ENCODE measurements at places on chromosomes 5 and 9.
A peak's percentile ranks its signal among the peaks of the same experiment; 100 is the strongest.

GRCh38 chr9:89596937-89597555, 7.8 kb upstream of the GADD45G start:
- no peak for DNase-seq

GRCh38 chr9:78298046-78298765, 1.3 kb downstream of the PSAT1 start:
- peak; percentile 57 for DNase-seq

- peak; percentile 47 for DNase-seq
Observed at GRCh38 chr9:136671254-136671614, 8.5 kb downstream of the EGFL7 start.

GRCh38 chr9:17824191-17824590, 245.3 kb downstream of the SH3GL2 start:
- no peak for DNase-seq

DNA sequence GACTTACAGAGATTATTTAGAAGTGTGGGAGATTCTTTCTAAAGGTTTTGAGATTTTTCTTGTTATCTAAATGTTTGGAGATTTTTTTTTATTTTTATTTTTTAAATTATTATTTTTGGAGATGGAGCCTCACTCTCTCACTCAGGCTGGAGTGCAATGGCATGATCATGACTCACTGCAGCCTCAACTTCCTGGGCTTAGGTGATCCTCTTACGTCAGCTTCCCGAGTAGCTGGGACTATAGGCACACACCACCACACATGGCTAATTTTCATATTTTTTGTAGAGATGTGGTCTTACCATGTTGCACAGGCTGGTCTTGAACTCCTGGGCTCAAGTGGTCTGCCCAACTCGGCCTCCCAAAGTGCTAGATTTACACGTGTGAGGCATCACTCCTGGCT, 694.5 kb downstream of the TLE1 start:
- DNase-seq: peak; percentile 2

GRCh38 chr9:104121022-104121421, 26.9 kb downstream of the SMC2 start:
- no peak for DNase-seq

DNA sequence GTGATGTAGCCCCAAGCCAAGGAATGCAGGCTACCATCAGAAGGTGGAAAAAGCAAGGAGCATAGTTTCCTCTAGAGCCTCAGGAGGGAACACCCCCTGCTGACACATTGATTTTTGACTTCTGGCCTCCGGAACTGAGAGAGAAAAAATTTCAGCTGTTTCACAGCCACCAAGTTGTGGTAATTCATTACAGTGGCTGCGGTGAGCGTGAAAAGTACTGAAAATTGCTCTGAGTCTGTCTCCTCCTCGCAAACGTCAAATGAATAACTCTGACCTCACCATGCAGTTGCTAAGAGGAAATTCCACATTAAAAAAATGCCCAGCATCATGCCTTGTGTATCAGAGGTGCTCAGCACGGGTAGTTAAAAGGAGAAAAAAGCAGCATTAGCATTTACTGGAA, 277.9 kb upstream of the MSX2 start:
- DNase-seq: no peak

- no peak for DNase-seq
Observed at GRCh38 chr5:180601591-180602480, 10.5 kb upstream of the SCGB3A1 start.

- no peak for DNase-seq
Observed at GRCh38 chr5:126975796-126976195, 54.6 kb downstream of the MARCHF3 start.

DNA sequence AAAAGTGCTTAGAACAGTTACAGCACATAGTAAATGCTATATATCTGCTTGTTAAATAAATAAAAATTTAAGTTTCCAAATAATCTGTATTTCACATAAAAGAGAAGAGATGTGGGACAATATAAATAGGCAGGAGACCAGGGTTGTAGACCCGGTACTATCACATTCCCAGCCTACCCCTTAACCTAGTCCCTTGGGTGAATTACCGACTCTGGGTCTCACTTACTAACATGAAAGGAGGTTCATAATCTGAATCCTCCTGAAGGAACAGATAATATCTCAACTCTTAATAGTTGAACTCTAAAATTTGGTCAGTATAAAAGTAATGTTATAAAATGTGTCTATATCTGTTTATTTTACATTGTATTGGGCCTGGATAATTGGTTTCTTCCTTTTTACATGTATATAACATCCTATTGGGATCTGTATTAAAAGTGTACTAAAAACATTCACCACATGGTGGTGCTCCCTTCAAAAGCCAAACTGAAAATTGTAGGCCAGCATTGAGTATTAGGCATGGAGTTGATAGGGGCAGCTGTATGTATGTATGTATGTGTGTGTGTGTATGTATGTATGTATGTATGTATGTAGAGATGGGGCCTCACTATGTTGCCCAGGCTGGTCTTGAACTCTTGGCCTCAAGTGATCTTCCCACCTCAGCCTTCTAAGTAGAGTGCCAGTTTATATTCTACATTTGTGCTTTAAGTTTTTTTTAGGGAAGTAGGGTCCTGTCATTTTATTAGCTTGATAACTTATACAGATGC, 64.2 kb upstream of the ABL1 start:
- peak; percentile 77 for DNase-seq

- DNase-seq: no peak
Observed at GRCh38 chr5:133273661-133274596, 222.1 kb downstream of the HSPA4 start.

DNA sequence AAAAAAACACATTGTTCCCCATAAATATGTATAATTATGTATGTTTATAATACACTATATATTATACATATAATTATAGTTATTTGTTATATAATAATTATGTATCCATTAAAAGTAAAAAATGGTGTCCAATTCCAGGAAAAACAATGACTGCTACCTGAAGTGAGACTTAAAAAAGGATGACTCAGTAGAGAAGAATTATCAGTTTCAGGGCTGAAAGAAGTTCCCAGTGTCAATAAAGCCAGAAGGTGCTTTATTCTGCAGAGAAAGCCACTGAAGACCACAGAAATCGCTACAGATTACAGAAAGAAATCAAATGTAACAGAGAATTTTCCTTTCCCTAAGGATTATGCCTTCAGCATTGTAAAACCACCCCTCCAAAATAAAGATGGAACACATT, 50.9 kb downstream of the ANKRD31 start:
- no peak for DNase-seq

- no peak for DNase-seq
Observed at GRCh38 chr5:137488516-137488915, 10.6 kb downstream of the SPOCK1 start.

DNA sequence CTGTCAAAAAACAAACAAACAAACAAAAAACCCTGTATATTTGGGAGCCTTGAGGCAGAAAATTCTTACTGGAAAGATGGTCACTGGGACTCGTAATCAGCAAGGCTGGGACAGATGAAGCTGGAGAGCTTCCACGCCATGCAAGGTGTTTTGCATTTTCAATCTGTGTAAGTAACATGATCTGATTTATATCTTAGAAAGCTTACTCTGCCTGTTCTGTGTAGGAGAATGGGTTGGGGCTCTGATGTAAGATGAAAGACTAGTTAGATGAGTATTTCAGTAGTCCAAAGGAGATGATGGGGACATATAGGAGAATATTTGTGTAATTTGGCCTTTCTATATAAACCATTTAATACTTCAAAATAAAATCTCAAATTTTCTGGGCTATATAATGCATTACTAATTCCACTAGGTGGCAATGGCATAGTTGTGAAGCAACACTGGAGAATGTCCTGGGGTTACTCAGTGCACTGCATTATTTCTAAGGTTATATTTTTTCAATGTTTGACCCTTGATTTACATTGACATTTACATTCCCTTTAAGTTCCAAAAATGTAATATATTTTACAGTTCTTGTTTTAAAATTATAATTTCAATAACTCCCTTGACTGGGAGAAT, 21.9 kb upstream of the FSD1L start:
- peak; percentile 31 for DNase-seq

DNA sequence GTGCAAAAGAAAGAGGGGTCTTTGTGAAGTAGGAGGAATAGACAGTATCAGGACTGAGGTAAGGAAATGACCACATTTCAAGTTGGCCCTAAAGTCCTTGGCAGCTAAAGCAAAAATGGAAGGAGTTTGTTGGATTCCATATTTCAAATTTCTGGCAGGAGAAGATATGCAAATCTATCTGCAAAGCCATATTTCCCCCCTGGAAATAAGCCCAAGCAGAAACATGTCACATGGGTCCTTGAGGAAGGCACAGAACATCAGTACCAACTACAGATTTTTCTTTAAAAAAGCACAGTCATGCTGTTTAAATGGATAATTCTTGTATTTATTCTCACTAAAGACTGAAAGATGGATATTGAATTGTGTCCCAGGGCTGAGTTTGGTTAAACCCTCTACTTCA, 323.0 kb downstream of the TRIM32 start:
- DNase-seq: no peak

GRCh38 chr5:133193794-133194193, 142.0 kb downstream of the HSPA4 start:
- no peak for DNase-seq

DNA sequence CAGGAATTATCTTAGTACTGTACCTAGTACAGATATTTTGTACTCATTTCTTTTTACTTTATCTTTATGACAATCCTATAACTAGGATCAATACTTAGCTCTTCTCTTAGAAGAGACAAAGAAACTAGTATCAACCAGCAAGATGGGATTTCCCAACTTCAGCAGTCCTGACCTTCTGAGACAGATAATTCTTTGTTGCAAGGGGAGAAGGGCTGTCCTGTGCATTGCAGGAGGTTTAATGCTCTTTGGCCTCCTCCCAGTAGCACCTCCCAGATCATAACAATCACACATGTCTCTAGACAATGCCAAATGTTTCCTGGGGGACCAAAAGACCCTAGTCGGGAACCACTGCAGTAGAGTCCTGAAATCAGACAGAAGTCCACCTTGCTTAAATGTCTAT, 424.3 kb upstream of the DMAC1 start:
- no peak for DNase-seq

- DNase-seq: peak; percentile 38
Observed at GRCh38 chr9:137412431-137412830, 10.5 kb downstream of the EXD3 start.

- DNase-seq: peak; percentile 67
Observed at GRCh38 chr9:107340920-107341632, 58.0 kb downstream of the RAD23B start.

DNA sequence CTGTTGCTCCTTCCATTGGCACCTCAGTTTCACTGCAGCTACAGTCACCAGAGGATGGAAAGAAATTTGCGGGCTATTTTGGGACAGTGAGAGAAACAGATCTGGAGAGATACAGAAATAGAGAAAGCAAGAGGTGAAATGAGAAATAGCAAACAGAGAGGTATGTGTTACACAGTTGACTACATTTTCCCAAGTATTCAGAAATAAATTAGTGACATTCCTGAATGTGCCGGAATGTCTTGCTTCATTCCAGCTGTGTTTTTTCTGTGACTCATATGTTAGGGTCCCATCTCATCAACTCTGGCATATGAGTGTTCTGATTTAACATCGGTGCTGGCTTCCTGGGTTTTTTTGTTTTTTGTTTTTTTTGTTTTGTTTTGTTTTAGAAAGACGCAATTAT, 63.8 kb upstream of the ZNF462 start:
- no peak for DNase-seq

- no peak for DNase-seq
Observed at GRCh38 chr9:100466171-100466828, 6.6 kb upstream of the TMEFF1 start.

- DNase-seq: no peak
Observed at GRCh38 chr9:126611193-126611591, 2.5 kb upstream of the LMX1B start.

GRCh38 chr5:3671337-3671736, 75.7 kb downstream of the IRX1 start:
- DNase-seq: no peak

- peak; percentile 44 for DNase-seq
Observed at GRCh38 chr9:107481035-107481434, 8.5 kb downstream of the KLF4 start.

- no peak for DNase-seq
Observed at GRCh38 chr5:151113651-151114050, 32.8 kb upstream of the TNIP1 start.

- no peak for DNase-seq
Observed at GRCh38 chr5:459562-460272, 16.7 kb downstream of the EXOC3 start.

DNA sequence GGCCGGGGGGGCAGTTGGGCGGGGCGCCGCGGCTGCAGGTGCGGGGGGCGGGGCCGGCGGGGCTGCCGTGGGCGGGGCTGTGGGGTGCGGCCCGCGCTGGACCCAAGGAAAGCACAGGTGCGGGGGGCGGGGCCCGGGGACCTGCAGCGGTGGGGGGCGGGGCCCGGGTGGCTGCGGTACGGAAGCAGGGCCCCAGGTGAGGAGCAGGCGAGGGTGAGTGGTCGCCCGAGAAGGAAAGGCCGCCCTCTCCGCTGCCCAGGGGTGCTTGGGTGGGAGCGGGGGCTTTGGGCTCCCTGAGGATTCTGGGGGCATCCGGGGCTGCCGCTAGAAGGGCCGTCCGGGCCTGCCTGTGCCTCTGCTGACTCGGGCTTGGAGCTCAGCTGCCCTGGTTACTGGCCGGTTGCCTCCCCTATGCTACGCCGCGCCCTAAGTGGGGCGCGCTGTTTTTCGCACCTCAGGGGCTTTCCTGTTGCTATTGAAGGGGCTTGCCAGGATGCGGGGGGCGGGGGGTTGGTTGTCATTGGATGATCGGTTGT, 767 bp downstream of the RALGPS1 start:
- peak; percentile 6 for DNase-seq

DNA sequence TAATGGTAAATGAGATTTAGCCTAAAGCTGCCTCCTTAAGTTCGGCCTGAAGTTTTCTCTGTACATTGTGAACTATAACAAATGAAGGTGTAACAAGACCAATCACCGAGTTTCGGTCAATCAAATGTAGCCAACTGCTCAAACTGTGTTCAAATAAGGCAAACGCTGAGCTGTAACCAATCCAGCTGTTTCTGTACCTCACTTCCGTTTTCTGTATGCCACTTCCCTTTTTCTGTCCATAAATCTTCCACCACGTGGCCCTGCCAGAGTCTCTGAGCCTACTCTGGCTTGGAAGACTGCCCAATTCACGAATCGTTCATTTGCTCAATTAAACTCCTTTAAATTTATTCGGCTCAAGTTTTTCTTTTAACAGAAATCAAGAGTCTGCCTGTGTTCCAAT, 193.5 kb upstream of the KLF9 start:
- peak; percentile 76 for DNase-seq

DNA sequence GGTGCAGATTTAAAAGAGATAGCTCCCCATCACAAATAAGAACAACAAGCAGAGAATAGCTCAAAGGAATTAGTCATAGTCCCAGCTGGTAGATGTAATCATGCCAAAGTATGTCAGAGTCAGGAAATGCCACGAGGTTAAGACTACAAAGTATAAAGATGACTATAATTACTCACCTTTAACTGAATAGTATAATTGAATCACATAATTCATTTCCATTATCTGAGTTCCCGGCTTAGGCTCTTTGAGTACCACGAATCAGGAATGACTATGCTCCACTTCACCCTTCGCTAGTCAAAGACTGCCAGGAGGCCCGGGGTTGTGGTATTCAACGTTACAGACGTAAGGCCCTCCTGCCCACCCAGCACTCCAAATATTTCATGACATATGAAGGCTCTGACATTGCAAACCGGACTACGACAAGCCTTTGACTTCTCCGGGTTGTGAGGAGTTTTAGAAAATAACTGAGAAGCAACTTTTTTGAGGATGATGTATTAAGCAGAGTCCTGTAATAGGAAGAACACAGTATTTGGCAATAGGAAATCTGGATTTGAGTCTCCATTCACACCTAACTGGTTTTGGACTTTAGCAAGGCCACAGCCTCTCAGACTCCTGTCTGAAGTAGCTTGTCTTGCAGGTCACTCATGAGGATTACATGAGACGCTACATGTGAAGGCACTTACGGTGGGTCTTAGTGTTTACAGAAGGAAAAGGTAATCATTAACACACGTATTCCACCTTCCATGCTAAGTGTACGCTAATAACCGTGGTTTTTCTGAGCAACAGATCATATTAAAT, 64.6 kb downstream of the ENC1 start:
- no peak for DNase-seq
